CD4-positive, alpha-beta T cell treated with Interferon alpha-2 for 1 hour (primary cell): ENCODE measurements at places on chromosomes 1 and 21.

DNA sequence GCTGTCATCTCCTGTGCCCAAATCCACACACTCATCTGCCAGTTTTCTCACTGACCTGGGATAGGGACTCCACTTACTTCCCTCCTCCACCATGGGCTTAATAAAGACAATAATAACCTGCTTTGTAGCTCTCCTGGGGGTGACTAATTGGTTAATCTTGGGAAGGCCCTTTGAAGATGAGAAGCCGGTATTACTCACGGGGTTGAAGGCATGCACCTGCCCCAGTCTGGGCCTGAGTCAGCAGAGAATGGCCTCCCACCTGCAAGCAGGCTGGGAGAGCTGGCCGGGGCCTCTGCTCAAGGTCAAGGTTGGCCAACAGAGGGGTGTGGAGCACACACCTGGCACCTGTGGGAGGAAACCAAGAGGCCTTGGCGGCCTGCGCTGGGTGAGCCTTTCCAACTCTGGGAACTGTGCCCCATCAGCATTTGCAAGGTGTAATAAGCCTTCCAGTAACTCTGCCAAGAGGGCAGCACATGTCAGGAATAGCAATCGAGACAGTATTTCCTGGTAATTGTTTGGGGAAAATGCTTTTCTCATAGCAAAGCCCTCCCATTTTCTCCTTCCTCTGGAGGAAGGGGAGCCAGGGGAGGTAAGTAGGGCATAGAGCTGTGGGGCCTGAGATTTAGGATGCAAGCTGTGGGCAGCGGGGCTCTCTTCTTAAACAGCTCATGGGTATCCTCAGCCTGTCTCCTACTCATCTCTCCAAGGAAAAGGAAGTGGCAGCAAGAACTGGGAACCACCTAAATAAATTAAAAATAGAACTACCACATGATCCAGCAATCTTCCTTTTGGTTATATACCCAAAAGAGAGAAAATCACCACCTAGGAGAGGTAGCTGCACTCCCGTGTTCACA is 49.0 kb downstream of the TOMM20 start:
- no peak for DNase-seq

DNA sequence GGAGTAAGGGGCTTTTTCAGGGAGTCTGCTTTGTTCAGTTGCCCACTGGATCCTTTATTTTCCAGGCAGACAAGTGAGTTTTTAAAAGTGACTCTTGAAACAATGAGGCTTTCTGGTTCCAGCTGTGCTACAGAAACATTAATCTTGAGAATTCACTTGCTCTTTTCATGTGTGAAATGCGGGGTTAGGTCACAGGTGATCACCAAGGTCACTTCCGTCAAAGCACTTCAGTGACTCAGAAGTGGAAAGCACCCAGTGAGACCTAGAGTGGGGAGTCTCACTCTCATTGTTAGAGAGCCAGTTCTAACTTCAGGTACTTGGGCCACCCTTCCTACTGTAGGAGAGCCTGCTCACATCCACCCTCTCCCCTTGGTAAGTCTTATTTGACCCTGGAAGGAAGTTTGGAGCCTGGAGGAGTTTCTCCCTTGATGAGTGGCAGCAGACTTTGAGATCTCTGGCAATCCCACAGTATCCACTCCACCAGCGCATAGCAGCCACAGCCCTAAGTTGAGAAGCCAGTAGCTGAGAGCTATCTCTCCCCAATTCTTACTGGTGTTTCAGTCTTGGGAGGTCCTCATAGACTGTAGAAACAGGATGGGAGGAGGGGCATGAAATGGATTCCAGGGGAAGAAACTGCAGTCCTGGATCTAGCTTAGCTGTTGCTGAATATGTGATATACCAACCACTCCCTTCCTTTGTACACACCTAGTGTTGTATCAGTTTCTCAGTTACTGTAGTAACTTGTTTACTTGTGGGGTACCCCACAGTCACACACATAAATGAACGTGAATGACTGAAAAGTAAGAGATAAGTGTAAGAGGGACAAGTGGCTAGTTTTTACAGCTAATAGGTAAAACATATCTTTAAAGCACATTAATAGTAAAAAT is 3.1 kb downstream of the TACSTD2 start:
- DNase-seq, result peak; percentile 50

GRCh38 chr21:17590430-17590829 is 22.3 kb downstream of the BTG3 start:
- DNase-seq, result no peak

DNA sequence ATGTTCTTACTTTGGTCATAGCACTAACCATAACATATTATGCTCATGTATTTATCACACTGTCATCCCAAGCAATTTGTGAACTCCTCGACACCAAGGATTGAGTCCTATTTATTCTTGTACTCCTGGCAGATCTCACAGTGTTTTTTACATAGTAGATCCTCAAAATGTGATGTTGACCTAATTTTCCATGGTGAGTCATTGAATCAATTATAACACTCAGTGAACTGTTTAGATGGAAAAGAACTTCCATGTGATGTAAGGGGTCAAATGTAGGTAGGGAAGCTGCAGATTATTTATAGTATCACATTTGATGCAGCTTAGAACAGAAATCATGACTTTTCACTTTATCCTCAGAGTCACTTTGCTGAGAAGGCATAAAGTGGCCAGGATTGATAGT is 281.9 kb upstream of the ADAMTS5 start:
- no peak for DNase-seq

GRCh38 chr1:75616436-75617433 is 5.8 kb upstream of the SLC44A5 start:
- no peak for DNase-seq

GRCh38 chr1:21913258-21913657 is 23.9 kb downstream of the HSPG2 start:
- no peak for DNase-seq

- DNase-seq, result no peak
Observed at GRCh38 chr1:167175901-167176300, 44.8 kb upstream of the POU2F1 start.

DNA sequence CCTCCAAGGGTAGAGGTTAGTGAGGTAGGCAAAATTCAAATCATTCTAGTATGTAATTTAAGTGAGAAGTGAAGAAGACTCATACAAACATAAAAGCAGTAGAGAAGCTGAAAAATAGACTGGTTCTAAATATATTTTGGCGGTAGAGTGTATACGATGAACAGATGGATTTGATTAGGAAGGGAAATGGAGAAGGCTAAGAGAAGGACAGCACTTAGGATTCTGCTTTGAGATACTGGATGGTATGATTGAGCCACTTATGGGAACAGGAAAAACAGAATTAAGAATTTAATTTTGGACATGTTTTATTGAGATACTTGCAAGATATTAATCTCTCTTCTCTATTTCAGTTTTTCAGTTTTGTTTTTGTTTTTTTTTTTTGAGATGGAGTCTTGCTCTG is 60.1 kb downstream of the EPB41 start:
- DNase-seq, result no peak

- no peak for DNase-seq
Observed at GRCh38 chr1:45854724-45855123, 51.3 kb downstream of the MAST2 start.

- no peak for DNase-seq
Observed at GRCh38 chr21:41775149-41775472, 8.3 kb upstream of the RIPK4 start.

DNA sequence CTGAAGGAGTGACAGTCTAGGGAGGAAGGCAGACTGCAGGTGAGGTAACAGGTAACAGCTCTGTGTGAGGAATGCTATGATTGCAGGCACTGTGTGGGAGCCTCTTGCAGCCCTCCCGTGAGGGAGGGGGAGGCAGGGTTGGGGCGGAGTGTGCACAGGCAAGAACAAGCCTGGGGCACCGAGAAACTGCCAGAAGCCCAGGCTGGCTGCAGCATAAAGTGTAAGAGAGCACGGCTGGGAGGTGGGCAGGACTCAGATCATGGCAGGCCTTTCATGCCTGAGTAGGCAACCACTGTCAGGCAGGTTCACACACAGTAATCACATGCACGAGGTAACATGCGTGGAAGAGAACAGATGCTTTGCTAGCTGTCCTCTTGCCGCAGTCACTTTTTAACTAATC is 11.3 kb upstream of the RHEX start:
- DNase-seq, result no peak

DNA sequence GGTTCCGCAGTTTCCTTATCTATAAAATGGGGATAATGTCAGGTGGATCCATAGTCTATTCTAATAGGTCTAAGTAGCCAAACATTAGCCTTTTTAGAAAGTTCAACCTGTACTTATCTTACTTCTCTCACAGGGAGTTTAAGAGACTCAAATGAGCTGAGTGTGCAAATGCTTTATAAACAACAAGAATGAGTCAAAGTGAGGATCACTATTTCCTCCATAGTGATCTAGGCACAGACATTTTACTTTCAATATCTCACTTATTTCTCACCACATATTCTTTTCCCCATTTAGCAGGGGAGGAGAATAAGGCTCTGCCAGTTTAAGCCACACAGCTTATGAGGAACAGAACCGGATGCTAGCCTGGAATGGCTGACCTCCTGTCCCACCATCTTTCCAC is 92.1 kb upstream of the LMO4 start:
- DNase-seq, result no peak

DNA sequence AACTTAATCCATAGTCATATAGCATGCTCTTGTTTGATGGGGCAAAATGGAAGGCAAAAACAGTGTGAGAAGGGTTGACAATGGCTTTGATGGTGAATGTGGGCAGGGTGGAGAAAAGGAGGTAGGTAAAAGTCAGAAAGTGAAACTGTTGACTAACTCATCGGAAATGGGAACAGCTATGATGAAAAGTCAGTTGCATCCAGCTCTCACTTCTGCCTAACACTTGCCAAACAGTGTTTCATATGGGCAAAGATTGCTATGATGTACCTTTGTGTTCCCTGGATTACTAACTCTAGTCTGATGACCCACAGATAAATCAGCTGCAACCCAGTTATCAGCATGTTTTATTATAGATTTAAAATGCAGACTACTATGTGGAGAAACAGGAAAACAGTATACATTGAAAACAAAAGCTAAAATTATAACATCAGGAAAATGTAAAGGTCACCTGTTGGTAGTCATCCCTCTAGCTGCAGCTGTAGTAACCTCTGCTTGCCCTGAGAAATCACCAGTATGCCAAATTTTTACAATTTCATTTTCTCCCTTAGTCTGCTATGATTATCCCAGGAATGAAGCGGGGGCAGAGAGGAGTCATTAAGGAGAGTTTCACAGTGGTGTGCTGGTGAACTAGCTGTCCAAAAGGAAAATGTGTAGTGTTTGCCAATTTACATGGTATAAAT is 11.7 kb downstream of the TNFSF18 start:
- DNase-seq, result no peak

- DNase-seq, result no peak
Observed at GRCh38 chr1:96923753-96924152, 202.2 kb downstream of the PTBP2 start.

DNA sequence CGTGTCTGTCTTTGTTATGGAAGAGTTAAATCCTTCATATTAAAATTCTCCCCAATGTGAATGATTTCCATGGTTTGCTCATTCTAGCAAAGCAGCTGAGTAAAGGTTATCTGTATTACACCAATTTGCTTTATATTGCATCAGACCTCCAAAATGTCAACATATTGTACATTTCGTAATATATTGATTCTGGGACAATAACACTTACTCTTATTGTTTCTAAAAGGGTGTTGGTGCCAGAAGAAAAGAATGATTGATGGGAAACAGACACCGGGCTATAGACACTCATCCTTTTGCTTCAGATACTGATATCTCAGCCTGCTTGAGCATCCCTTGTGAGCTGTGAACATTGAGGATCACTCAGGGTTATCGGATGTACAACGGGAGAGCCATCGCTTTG is 7.0 kb downstream of the NTNG1 start:
- no peak for DNase-seq

DNA sequence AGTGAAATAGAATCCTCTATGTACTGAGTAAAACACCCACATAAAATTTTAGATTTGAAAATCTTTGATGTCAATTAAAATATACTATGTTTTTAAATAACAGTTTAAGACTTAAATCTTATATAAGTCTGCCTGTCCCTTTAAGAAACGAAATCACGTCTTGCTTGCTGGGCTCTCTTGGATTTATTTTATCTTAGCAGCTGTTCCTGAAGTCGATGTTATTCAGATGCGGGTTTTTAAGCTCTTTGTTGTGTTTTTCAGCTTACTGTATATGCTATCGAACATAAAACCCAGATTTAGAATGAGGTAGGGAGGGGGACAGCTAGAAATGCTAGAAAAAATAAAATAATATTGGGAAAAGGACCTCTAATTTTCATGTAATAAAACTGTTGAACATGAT is 11.1 kb upstream of the SSX2IP start:
- DNase-seq, result no peak

- DNase-seq, result no peak
Observed at GRCh38 chr1:34994878-34995277, 9.7 kb upstream of the TMEM35B start.

- no peak for DNase-seq
Observed at GRCh38 chr1:235298758-235299157, 29.2 kb downstream of the ARID4B start.

- no peak for DNase-seq
Observed at GRCh38 chr1:106254748-106255147, 801.7 kb upstream of the PRMT6 start.

- no peak for DNase-seq
Observed at GRCh38 chr21:45543371-45543709, 1.1 kb upstream of the SLC19A1 start.

DNA sequence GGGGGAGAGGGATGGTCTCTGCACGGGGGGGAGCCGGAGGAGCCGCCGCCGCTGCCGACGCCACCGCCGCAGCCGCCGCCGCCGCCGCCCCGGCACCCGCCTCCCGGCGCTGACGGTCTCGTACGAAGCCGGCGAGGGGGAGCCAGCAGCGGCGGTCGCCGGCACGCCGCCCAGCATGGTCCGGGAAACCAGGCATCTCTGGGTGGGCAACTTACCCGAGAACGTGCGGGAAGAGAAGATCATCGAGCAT is 311 bp downstream of the SPEN start:
- DNase-seq, result no peak

DNA sequence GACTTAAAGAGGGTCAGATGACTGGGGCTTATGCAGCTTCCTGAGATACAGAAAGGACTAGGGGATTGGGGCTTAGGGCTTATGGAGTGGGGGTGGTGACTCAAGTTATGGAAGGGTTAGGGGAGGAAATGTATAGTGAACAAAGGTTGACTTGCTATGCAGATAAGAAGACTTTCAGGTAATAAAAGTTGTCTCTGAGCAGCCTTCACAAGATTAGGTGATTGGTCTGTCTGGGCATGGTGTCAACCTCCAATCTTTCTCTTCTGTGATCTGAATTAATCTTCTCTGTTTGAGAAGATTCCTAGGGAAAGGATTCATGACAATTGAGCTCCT is 436.5 kb downstream of the SIPA1L2 start:
- DNase-seq, result no peak

DNA sequence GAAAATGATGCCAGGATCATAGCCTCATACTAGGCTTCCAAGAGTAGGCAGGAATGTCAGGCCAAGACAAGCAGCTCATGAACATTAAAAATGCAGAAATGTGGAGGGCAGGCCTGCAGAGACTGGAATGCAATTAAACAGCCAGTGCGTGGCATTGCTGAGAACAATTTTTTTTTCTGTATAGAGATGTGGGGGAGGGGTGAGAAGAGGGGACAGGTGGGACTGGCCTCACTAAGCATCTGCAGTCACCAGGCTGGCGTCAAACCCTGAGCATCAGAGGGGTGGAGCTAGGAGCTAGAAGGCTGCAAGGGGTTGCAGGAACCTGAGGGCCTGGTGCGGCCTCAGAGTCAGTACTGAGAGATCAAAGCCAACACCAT is 114.1 kb downstream of the TNR start:
- no peak for DNase-seq

GRCh38 chr1:51968632-51969031 is 21.9 kb downstream of the RAB3B start:
- no peak for DNase-seq

- no peak for DNase-seq
Observed at GRCh38 chr1:212914789-212915188, 35.6 kb upstream of the VASH2 start.
